ENCODE measurements at places on chromosomes 1 and 21. TPM values are rescaled to one million over a fixed set of nuclear protein-coding genes. Genes with fewer than 3 reads are reported as not detected.

Gene KLHDC8A
- total RNA-seq: not detected

Gene DCST2
- total RNA-seq: 0.18 TPM

Gene NR5A2
- 0.32 TPM for total RNA-seq

Gene C1QA
- not detected for total RNA-seq

Gene KCTD3
- 25.1 TPM for total RNA-seq

Gene HEYL
- 2.5 TPM for total RNA-seq

Gene DYNLT5
- not detected for total RNA-seq

Gene SCP2
- 179 TPM for total RNA-seq

Gene CD247
- not detected for total RNA-seq
